ENCODE measurements at places on chromosomes 5 and 9.

GRCh38 chr5:99866740-99867139 is 668.4 kb upstream of the FAM174A start:
- DNase-seq, result no peak

DNA sequence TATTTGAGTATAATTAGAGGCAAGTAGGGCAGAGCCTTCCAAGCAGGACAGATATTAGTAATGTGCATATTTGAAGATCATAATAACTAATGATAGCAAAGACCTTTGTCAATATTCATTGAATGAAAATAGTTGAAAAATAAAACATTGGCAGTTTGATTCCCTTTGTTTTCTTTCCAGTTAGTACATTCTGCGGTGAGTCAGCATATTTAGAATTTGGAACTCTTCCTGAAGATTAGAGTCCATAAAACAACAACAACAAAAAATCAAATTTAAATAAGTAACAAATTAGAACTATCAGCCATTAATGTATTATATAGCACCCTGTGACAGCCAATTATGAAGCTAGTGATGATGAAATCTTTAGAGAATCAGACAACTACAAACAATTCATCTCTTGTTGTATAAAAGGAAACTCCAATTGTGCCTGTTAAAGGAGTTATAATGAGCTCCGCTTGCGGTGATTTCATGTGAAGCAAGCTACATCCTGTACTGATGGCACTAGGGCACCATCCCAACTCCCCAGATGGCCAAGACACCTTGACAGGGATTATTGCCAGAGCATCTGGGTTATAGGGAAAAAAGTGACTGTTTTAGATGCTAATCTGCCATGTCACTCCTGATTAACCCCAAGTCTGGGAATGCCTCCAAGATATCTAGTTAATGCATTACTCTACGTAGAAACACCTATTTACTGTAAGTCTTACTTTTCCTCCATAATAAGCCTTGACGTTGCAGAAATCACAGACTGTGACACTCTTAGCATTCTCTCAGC is 6.8 kb downstream of the IFNA8 start:
- no peak for DNase-seq

DNA sequence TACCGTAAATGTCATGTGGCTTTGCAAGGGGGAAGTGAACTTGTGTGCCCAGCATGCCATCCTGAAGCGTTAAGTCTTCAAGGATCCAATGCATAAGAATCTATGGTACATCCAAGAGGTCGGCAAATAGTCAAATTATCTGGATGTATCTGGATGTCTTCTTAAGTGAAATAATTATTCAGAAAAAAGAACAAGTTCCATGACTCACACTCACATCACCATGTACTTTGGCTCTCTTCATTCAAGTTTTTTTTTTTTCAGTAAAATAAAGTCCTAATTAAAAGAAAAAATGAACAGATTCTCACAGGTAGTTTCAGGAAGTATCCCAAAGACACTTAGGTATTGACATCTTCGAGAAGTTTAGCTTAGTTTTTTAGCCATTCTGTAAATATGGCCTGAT is 62.7 kb upstream of the MEGF10 start:
- DNase-seq, result no peak

DNA sequence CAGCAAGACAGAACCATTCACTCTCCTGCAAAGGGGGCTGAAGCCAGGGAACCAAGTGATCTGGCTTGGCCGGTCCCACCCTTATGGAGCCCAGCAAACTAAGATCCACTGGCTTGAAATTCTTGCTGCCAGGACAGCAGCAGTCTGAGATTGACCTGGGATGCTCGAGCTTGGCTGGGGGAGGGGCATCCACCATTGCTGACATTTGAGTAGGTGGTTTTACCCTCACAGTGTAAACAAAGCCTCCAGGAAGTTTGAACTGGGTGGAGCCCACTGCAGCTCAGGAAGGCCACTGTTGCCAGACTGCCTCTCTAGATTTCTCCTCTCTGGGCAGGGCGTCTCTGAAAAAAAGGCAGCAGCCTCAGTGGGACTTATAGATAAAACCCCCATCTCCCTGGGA is 60.5 kb downstream of the TNFSF8 start:
- peak; percentile 29 for DNase-seq

- no peak for DNase-seq
Measured at GRCh38 chr9:130884542-130885483, 11.8 kb downstream of the QRFP start.

- DNase-seq, result peak; percentile 76
Measured at GRCh38 chr9:134067904-134068743, at the start of gene BRD3. TSS of gene BRD3 (minus strand) at chr9:134068026. CDS start at chr9:134053477, 14,549 bp downstream.

DNA sequence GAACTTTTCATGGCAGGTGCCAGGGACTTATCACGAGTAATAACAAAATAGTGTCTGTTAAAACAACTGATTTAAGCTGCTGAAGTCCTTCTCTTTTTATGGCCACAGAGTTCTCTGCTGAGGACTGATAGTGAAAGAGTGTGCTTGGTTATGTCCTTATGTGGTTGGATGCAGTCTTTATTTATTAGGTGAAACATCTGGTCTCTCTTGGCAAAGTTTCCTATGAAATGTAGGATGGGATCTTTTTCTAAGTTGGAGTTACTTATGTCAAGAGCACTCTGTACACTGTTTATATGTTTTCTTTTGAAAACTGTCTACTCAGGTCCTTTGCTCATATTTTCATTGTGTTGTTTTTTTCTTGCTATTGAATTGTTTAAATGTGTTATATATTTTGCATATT is 1816.1 kb upstream of the C9orf72 start:
- no peak for DNase-seq
